ENCODE measurements at places on chromosomes 5 and 9.

DNA sequence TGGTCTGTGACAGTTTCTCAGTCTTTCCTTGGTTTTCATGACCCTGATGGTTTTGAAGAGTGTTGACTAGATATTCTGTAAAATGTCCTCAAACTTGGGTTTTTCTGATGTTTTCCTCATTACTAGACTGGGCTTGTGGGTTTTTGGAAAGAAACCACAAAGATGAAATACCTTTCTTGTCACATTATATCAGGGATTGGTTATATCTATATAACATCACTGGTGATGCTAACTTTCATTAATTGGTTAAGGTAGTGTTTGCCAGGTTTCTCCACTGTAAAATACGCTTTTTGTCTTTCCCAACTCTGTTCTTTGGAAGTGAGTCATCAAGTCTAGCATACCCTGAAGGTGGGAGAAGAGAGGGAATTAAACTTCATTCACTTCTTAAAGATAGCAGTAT lies 3.3 kb upstream of the IL31RA start:
- no peak for DNase-seq

DNA sequence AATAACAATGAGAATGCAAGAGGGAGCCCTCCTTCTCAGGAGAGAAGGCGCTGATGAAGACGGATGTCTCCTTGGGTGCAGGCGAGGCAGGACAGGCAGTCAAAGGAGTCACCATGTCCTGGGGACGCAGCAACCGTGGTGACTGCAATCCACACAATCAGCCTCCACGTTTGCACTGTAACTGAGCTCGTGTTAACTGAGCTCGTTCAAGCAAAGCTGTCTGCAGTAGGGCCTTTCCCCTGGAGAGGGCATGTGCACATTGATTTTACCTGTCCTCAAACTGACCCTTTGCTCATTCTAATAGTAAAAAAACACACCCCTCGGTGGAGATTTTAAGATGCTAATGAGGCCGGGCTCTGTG lies 2.8 kb downstream of the SARDH start:
- DNase-seq = no peak

GRCh38 chr5:90680921-90681563 lies 122.4 kb downstream of the ADGRV1 start:
- no peak for DNase-seq

- DNase-seq = no peak
Measured at GRCh38 chr9:20462410-20462809, 159.9 kb downstream of the MLLT3 start.

DNA sequence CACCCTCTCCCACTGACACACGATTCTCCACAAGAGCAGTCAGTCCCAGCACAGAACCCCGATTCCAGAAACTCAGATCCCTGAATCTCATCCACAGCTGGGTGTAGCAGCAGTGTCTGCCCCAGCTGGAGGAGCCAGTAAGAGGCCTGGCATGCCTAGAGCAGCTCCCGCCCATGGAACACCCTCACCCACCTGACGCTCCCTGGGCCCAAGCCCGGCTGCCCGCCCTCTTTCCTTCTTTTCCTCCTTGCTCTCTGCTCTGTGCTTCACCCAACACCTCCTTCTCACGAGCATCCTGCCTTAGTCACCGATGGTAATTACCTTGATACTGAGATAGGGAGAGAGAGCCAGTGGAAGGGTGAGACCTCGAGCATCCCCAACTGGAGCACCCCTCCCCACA lies 8.7 kb downstream of the PCDH1 start:
- DNase-seq = no peak

GRCh38 chr5:141369994-141370848 lies at the start of gene PCDHGB3:
Gene PCDHGB3, plus strand, starts transcription at chr5:141370242. Its CDS starts 153 bp downstream, at chr5:141370395.
- peak; percentile 40 for DNase-seq

DNA sequence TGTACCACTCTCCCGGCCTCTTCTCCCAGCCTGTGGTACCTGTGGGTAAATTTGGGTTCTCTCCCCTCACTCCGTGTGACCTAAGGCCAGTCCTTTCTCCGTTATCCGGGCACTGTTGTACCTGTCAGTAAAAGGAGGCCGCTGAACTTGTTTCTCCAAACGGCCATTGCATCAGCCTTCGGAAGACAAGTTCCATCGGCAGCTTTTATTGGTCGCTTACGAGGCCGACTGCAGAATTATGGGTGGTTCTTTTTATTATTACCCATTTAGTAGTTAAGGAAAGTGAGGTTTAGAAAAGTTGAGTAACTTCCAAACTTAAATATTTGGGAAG lies 558 bp downstream of the GRPEL2 start:
- no peak for DNase-seq

DNA sequence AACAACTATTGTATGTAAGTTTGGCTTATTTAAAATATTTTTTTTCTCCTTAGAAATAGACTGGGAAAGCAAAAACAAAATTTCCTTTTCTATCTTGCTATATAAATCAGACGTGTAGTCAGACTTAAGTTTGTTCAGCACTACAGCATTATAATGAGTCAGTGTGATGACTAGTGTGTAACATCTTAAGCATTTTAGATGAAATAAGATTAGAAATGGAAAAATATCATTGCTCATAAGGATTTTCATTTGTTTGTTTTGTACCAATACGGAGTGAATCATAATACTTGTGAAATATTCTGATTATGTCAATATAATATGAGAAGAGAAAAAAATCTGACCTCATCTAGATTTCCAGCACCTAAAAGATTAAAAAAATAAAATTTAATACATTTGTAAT lies 64.7 kb upstream of the RICTOR start:
- no peak for DNase-seq

- DNase-seq = no peak
Measured at GRCh38 chr5:144015961-144016360, 154.5 kb downstream of the YIPF5 start.

GRCh38 chr5:80502800-80503199 lies 14.9 kb downstream of the FAM151B start:
- no peak for DNase-seq

Data from stimulated activated CD4-positive, alpha-beta T cell treated with anti-CD3 and anti-CD28 coated beads, Interleukin-2, amount 100 ng/mL, for 24 hours (primary cell).